ENCODE measurements at places on chromosomes 7 and 10.

- no peak for DNase-seq
Measured at GRCh38 chr7:109699661-109700060, 1130.0 kb downstream of the DNAJB9 start.

GRCh38 chr7:106812027-106812643 is 52.9 kb upstream of the PIK3CG start:
- no peak for DNase-seq

DNA sequence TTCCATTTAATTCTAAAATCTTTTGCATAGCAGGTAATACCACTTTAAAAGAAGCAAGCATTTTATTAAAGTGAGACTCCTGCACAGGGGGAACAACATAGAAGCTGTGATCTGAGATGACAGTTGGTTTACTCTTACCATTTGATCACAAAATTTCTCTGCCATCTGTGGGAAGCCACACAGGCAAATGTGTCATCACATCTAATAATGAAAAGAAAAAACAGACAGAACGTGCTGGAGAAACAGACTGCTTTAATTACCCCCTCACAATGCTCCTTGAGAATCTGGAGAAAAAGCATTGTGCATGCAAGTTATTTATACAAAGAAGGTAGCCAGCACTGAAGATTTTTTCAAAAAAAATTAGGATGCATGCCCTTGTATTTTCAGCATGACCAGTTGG is 165.2 kb upstream of the PTER start:
- DNase-seq: no peak

DNA sequence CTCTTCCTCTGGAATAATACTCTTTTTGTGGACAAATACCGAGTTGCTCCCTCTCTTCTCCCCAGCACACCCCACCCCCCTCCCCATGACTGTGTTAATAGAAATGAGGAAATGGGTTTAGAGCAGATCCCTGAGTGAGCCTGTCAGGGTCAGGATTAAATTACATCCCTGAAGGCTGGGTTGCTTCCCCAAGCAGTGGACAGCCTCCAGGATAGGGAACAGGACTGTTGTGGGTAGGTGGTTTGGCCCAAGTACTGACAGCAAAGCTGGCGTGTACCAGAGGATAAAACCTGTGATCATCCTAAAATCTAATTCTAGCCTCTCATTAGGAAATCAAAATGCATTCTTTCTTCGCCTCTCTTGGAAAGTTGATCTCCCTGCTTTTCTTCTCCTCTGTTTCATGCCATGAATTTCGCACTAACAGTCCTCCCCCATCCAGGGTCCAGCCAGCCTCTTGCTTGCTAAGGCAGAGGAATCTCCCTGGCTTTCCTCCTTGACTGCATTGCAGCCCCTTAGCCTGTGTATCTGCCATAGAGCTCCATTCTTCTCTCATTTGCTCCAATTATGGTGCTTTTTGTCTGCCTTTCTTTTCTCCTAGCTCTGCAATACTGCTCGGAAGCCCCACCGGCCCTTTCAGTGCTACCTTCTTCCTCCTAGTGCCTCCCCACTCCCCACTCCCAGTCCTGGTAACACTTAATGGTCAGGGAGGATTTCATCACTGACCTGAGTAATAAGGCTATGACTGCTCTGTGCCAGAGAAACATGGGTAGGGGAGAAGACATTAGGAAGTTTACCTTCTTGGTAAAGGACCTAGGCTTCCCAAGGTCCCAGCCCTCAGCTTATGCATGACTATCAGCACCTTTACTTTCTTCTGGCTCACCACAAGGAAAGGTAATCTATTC is 8.4 kb downstream of the LRRC4 start:
- DNase-seq: no peak

GRCh38 chr10:97399843-97400545 is 1.1 kb downstream of the RRP12 start:
- peak; percentile 75 for DNase-seq

DNA sequence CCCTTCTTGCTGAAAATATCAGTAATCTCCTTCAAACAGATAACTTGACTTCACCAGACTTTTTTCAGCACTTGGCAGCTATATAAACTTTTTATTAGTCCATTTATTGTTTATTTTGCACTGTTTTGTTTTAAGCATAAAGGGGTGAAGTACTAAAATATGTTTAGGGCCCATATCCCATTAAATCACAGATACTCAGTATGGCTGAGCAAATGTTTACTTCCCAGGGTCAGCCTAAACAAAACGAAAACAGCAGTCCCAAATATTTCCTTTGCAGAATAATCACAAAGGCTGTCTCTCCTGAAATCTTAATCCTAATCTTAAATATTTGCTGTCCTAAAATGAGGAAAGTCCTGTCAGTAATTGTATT is 649.6 kb downstream of the TNS3 start:
- no peak for DNase-seq

- no peak for DNase-seq
Measured at GRCh38 chr10:97325754-97326153, 6.7 kb downstream of the FRAT1 start.

- no peak for DNase-seq
Measured at GRCh38 chr10:6173203-6173602, 29.5 kb upstream of the PFKFB3 start.

DNA sequence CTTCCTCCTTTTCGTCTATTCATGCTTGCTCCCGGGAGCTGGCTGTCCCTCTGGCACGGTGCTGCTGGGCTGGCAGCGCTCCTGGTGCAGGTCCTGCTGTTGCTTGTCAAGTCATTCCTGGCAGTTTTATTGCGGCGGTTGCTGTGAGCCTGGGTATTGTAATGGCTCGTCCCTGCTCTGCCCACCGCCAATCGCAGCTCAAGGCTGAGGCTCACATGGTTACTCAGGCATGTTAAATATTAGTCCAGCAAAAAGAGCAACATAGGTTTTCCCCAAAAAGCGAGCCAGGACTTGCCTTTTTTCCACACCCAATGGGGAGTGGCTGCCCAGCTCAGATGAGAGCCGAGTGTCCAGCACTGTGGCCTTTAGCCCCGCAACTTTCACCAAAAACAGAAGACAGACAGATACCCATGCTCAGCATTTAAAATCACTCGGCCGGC is 492.9 kb upstream of the FOXK1 start:
- DNase-seq: no peak

DNA sequence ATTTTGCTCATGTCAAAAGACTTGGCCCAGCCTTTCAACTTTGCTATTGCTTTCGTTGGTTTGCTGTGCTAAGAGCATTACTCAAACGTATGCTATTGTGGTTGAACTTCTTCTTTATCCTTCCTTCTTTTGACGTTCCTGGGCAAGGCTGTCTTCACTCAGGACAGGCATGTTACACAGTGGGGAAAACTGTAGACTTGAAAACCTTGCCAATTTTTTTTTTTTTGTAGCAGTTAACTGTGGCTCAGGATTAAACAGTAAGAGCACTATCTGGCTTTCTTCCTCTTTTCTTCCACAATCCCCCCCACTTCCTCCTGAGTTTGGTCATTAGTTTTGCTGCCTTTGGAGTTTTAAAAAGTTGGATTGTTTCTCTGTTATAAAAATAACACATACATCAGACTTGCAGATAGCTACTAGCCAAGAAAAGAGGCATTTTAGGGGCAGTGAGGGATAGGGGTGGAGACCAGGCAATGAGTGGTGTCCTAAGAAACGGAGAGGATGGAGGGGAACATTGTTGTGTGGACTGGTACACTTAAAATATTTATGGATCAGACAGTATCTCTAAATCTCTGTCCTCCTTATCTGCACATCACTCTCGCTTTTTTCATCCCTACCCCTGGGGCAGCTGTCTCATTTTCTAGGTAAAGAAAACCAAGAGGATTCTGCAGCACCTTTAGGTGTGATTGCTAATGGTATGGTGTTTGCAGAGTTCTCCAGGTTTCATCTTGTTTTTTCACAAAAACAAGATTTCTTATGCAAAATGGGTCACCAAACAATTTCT is 181.7 kb downstream of the LRMDA start:
- DNase-seq: peak; percentile 24

GRCh38 chr10:132893090-132893489 is 49.3 kb downstream of the CFAP46 start:
- DNase-seq: no peak

GRCh38 chr7:22944022-22944421 is 69.9 kb downstream of the HYCC1 start:
- DNase-seq: no peak

GRCh38 chr10:132696728-132697577 is 89.0 kb downstream of the NKX6-2 start:
- no peak for DNase-seq

DNA sequence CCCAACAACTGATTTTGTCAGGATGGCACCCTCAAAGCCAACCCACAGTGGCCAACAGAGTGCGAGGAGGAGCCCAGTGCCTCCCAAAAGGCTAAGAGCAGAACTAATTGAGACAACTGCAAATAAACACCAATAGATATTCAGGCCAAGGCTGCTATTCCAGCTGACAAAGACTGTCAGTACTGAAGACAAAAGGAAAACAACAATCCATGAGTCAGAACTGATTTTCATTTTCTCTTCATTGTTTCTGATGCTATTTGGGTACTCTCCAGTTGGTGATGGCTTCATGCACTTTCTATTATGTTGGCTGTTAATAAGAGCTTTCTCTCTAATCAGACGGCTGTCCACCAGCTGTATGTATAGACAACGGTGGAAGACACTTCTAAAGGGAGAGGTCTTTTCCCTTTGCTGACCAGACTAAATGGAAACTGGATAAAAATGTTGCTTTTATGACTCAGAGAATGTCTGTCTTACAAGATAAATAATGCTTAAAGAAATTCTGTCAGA is 515.9 kb downstream of the PARD3 start:
- no peak for DNase-seq

DNA sequence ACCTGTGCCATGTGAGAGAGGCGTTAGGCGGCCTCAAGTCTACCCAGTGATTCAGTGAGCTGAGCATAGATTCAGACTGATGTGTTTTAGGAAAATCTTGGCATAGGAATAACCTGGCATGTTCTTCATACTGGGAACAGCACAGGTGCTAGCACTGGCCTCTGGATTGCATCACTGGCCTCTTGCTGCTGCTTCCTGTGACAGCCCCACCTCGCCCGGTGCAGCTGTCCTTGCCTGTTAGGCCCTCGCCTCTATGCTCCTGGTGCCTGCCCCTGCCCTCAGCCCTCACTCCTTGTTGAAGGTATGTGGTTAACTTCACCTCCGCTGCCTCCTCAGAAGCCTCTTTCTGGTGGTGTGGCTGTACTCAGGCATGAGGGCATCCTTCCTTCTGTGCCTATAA is 46.2 kb downstream of the BLNK start:
- no peak for DNase-seq

GRCh38 chr7:28509251-28510025 is 97.1 kb downstream of the CREB5 start:
- no peak for DNase-seq

GRCh38 chr7:99392659-99393354 is 15.6 kb downstream of the PDAP1 start:
- no peak for DNase-seq

- peak; percentile 10 for DNase-seq
Measured at GRCh38 chr10:125629758-125630376, 53.1 kb downstream of the TEX36 start.

GRCh38 chr7:158684329-158684728 is 20.3 kb downstream of the NCAPG2 start:
- DNase-seq: no peak

GRCh38 chr10:62166331-62167131 is 102.1 kb downstream of the RTKN2 start:
- DNase-seq: no peak

DNA sequence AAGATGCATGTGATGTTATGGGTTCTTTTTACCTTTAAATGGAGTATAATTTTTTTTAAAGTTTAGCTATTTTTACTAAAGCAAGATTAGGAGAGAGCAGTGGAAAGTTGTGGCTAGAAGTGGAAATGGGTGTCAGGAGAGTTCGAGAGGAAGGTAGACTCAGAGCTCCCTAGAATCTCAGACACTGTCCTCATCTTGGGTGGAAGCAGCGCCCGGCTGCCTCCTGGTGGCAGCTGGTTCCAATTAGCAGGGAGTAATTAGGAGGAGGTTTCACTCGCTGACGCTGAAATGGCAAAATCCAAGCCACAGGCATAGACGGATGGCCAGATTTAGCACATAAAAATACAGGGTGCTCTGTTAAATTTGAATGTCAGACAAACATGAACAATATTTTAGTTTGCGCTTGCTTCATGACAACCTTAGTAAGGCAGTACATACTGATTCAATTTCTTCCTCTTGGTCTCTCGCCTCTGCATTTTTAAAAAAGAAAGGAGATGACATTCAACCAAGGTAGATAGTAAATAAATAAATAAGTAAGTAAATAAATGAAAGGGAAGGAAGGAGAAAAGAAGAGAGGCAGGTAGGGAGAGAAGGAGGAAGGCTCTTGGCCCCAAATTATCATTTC is 58.5 kb downstream of the LGI1 start:
- peak; percentile 52 for DNase-seq

DNA sequence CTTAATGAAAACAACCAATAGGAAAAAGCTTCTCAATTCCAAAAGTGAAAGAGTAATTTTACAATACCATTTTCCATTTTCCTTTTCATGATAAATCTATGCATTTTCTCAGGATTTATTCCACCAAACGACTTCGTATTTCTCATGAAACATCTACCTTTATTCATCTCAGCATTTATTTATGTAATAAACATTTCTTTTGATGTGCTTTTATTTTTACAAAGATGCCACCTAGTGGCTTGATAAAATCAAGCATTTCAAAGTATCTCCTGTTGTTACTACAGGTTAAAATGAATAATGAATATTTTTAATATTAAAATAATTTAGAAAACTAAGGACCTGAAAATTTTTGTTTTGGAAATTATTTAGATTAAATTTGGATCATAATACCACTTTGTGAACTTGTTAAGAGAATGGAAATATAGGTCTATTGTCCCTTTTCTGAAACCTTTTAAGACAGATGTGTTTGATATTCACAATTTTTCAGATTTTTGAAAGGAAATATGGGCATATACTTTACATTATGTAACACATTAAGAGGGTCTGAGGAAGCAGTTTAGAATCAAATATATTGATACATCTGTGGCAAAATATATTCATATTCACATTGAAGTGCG is 2.7 kb upstream of the IQUB start:
- DNase-seq: no peak

- no peak for DNase-seq
Measured at GRCh38 chr7:76352193-76352592, 6.6 kb downstream of the YWHAG start.

GRCh38 chr7:6615723-6616555 is 529 bp downstream of the ZNF853 start:
- no peak for DNase-seq

- DNase-seq: peak; percentile 67
Measured at GRCh38 chr10:3655528-3655927, 129.5 kb downstream of the KLF6 start.

- DNase-seq: no peak
Measured at GRCh38 chr10:24215196-24215595, 6.3 kb downstream of the KIAA1217 start.
